ENCODE measurements at places on chromosomes 3 and 15. TPM values are rescaled to one million over a fixed set of nuclear protein-coding genes. Genes with fewer than 3 reads are reported as not detected.

- no peak for DNase-seq
Measured at GRCh38 chr3:158668506-158668905, 3.9 kb downstream of the LXN start.

Gene EOGT
- polyA plus RNA-seq: 11.7 TPM

GRCh38 chr15:39171944-39172368, 408.9 kb upstream of the THBS1 start:
- peak; percentile 61 for DNase-seq

Gene TPRG1
- polyA plus RNA-seq: 1.5 TPM
